ENCODE measurements at places on chromosomes 5 and 9.

DNA sequence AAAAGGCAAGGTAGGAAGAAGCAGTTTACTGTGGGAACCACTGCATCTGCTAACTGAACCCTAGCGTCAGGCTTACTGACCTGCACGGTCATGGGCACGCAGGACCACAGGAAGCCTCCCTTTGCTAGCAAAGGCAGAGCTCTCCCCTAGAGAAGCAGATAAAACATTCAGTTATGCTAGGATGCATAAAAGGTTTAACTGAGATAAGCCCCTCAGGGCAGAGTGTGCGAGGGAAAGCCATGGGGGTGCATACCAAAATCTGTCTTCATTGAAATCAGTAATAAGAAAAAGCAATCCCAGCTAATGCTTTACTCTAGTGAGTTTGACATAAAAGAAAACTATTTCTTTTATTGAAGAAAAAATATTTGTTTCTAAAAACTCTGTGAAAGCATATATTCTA is 2403.7 kb upstream of the C9orf72 start:
- DNase-seq, result no peak

GRCh38 chr5:157888814-157889532 is 30.0 kb upstream of the CLINT1 start:
- no peak for DNase-seq

DNA sequence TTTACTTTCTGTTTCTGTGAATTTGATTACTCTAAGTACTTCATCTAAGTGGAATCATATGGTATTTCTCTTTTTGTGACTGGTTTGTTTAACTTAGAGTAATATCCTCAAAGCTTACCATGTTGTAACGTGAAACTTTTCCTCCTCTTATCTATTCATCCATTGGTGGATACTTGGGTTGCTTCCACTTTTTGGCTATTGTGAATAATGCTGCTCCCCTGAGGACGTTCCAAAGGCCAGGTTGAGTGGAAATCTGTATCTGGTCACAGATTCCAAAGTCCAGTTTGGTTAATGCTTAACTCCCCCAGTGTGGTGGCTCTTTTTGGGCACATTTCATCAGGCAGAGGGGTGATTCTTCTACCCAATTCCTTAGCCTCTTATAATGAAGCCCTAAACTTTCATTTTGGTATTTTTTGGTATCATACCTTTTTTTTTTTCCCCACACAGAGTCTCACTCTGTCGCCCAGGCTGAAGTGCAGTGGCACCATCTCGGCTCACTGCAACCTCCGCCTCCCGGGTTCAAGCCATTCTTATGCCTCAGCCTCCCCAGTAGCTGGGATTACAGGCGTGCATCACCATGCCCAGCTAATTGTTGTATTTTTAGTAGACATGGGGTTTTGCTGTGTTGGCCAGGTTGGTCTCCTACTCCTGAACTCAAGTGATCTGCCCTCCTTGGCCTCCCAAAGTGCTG is 65.4 kb downstream of the CMYA5 start:
- no peak for DNase-seq

- no peak for DNase-seq
Measured at GRCh38 chr9:29213417-29214153, 1640.3 kb upstream of the C9orf72 start.

DNA sequence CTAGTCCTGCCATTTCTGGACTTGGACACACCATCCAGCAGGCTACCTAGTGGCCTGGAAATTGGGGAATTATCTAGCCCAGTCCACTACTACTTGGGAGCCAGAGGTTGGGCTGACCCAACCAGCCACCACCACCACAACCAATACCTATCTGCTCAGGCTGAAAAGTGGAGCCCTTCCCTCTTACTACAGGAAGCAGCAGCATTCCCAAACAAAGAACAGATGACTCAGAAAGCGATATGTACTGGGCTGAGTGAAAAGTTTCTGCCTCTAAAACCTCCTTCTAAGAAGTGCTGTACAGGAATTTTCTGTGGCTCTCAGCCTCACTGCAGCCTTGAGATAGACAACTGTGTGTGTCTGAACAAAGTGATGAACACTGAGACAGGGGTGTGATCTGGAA is 279.4 kb downstream of the CDH10 start:
- no peak for DNase-seq

DNA sequence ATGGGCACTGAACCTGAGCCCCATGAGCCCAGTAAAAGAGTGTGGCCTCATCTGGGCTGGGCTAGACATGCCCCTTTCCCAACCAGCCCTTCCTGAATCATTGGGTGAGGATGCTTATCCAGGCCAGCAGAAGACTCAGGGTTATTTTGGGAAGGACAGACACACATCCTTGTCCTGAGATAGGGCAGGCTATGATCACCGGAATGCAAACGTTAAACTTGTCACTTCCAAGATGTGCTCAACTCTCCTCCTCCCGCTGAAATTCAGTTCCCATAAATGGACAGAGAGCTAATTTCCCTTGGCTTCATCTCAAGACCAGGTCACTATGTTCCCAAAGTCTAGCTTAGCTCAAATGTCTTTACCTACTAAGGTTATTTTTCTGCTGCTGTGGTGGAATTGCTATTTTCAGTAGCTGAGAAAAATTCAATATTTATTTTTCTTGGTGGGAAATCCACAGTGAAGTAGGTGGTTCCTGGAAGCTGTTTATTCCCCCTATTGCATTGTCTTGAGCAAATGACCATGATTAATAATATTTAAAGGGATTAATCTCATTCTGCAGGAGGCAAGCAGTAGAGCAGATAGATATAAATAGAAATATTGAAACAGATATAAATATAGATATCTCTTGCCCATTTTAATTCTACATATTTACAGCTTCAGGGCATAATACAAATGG is 70.0 kb downstream of the NXNL2 start:
- DNase-seq, result no peak

DNA sequence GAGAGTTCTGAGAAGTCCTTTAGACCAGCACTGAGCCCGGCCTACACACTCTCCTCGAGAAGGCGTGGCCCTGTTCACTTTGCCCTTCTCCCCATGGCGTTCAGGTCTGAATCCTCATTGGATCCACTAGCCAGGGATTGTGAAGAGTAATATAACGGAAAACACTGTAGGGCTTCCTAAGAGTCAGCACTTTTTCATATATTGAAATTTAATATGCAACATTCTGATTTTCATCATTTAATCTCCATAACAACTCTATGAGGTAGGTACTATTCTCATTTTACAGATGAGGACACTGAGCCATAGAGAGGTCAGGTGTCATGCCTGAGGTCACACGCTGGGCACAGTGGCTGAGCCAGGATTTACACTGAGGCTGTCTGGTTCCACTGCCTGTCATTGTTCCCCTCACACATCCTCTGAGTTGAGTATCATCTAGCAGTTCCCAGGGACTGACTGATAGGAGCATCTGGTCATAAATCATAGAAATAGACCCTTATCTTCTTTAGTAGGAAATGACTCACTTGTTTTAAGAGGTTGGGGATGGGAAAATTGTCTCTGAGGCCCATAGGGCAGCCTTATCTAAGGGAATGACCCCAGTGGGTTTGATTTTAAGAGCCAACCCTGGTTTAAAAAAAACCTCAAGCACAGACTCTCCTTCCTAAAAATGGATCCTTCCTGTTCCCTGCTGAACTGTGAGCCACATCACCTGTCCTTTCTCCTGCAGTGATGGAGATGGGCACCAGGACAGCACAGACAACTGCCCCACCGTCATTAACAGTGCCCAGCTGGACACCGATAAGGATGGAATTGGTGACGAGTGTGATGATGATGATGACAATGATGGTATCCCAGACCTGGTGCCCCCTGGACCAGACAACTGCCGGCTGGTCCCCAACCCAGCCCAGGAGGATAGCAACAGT is 41.2 kb downstream of the THBS4 start:
- no peak for DNase-seq

DNA sequence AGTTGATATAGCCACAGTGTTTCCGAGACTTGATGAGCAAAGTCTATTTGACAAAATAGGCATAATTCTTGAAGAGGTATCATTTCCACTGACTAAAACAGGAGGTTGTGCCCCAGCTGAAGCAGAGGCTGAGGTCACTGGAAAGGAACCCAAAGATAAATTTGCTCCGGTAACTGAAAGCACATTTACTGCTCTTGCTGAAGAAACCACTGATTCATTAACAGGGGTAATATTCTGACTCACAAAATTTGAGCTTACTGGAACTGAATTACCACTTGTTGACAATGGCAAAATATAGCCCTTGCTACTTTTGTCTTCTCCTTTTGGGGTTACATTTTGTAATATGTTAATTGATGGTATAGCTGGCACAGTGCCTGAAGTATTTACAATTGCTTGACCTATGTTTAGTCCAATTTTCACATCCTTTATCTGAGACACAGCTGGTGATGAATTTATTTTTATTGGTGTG is 30.2 kb downstream of the MLANA start:
- DNase-seq, result no peak

DNA sequence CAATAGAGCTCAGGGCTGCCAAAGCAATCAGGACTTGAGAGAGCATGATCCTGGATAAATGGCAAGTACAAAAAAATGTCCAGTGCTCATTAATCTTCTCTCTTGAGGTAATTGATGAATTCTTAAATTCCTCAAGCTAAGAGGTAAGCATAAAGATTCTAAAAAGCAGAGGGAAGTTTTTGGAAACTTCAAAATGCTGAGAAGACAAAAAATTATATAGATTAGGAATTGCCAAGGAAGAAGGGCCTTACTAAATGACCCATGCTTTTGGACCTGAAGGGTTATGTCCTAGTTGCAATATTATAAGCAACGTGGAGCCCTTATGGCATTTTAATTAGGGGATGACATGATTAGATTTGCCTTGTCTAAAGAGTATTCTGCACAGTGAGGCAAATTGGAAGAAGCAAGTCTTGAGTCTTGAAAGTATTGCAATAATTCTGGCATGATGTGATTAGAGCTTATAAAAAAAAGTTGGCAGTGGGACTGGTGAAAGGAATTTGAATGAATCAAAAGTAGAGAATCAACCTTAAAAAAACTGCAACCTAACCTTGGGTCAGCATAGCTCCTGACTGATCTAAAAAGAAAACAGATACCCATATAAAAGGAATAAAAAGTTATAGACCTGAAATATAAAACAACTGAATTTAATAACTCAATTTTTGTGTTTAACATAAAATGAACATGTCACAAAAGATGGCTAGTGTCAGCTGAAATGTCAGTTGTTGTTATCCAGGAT is 323.8 kb upstream of the ARRDC3 start:
- no peak for DNase-seq

DNA sequence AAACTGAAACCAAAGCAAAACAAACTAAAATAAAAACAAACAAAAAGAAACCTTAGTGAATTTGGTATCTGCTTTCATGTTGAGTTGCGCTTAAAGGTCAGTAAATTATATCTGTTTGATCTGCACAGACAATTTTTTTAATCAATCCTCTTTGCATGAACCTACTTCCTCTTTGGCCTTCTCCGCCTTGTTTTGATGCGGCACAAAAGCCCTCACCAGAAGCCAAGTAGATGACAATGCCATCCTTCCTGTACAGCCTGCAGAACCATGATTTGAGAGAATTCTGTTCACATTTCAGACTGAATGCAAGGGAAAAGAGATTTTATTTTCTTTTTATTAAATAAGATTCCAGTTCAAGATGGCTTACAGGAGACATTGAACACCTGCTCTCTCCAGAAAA is 473.6 kb upstream of the FTMT start:
- no peak for DNase-seq

DNA sequence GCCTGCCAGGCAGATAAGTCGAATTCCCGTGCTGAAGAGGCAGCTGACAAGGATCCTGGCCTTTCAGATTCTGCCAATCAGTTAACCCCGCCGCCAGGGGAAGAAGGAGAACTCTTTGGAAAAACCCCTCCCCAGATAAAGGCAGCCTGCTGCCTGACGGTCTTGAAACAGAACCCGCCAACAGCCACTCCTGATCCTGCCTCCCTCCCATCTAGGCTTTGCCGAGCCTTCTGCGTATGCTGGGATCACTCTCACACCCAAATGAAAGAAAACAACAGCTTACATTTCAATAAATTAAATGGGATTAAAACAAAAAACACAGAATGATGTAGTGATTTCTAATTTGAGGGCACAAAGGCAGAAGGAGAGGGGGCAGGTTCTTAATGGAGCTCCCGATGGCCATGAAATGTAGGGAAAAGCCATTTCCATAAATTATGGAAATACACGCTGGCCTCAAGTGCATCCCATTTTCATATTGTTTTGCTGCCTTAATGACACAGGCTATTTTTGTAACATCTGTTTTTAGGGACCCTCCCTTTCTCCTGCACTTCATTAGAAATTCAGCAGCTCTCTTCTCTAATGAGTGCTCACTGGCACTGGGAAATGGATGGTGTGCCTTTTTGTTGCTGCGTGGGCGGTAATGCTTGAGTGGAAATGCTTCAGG is 319.1 kb downstream of the MED10 start:
- DNase-seq, result no peak

DNA sequence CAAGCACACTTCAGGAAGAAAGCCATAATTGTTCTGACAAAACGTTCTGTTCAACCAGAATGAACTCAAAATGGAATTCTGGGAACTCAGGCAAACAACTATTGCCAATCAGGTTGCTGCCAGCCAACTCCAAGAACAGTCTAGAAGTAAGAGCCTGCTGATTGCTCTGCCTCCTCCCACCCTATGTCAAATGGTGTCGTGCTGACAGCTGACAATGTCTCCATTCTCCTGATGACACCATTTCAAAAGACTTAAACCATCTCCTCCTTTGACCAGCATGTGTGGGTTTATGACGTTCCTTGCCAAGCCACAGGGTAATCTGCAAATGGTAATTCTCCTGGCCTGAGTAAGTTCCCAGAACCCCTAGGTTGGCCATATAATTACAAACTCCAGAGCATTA is 21.9 kb upstream of the PLIN2 start:
- DNase-seq, result no peak

- DNase-seq, result peak; percentile 52
Measured at GRCh38 chr9:117772960-117773359, 68.8 kb downstream of the TLR4 start.

- no peak for DNase-seq
Measured at GRCh38 chr9:90555351-90556057, 87.1 kb downstream of the DIRAS2 start.

DNA sequence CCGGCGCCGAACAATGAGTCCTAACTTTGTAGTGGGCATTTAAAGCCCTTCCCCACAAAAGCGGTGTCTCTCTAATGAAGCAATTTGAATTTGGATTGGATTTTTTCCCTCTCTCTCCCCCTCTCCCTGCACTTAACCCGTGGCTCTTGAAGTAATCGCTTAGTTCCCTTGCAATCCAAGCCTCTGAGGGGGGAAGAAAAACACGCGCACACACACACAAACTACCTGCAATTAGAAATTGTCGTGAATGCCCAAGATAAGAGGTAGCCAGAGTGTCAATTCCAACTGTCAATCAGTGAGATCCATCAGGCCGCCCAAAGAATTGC is 1.2 kb downstream of the LHX6 start:
- DNase-seq, result no peak

- DNase-seq, result peak; percentile 72
Measured at GRCh38 chr5:139696894-139697658, 48.9 kb downstream of the CXXC5 start.

Data from H54 (cell line).